Esophagus mucosa (tissue), 1 donor: ENCODE measurements at places on chromosomes 6 and 20. TPM values are rescaled to one million over a fixed set of nuclear protein-coding genes. Genes with fewer than 3 reads are reported as not detected.

The PRELID3B gene
- 62.5 TPM for total RNA-seq

The GSTA2 gene
- total RNA-seq, result not detected

DNA sequence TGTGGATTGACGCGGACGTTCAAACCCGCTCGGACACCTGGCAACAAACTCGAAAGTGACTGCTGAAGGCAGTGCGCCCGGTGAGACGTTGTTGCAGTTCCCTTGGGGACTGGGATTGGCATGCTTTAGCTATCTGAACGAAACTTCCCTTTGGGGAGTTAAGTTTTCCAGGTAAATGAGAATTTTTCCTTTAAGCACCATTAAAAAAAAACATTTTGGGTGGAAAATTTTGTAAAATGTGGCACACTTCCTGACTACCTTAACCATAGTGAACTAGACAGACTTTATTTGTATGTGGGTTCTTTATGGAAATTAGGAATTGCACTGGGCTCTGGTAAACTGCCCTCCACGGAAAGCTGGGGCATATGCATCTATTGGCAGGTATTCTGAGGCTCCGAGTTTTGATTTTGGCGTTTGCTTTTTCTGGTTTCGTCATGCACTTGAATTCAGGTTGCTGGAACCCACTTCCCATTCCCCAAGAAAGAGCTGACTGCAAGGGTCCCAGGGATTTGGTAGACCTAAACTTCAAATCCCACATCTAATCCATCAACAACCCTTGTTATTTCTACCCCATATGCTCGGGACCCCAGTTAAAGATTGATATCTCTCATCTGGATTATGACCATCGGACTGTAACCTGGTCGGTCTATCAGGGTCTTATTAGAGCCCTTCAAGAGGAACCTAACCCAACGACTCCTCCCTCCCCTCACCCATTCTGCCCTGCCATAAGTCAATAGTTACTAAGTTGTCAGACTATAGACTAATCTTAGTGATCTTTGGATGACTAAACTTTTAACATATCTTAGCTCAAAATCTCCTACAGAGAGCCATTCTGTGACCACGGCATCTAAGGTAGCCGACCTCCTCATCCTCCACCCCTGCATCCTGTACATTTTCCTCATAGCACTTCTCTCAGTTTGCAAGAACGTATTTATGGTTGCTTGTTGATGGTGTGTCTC lies 800 bp upstream of the DYNLT1 start:
- no peak for ATAC-seq

DNA sequence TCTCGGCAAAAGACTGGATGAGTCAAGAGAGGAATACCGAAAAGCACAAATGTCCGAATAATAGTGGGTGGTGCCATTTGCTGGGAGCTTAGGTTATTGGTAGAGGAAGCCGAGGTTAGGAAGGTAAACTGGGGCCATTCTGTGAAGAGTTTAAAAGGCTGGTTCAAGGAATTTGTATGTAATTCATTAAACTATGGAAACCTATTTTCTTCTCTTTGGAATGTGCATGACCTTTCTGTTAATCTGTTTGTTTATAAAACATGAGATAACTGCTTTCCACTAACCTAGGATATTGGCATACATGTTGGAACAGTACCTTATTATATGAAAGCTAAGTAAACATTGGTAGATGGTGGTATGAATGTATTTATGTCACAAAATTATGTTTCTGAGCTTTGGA lies 71.8 kb downstream of the LCA5 start:
- ATAC-seq, result no peak
